ENCODE measurements at places on chromosomes 4 and X.

DNA sequence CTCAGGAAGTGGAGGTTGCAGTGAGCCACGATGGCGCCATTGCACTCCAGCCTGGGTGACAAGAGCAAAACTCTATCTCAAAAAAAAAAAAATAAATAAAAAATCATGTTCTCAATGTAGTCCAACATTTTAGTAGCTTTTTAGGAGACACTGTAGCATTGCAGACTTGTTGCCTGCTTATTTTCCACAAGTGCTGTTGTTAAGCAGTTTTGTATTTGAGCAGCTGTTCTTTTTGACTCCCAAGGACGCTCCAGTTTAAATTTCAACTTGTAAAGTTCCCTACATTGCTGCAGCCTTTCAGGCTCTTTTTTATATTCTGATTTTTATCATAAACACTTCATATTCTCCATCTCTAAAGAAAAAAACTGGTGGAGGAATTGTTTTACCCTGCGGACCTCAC is 83.1 kb downstream of the PPEF2 start:
- DNase-seq, result no peak

DNA sequence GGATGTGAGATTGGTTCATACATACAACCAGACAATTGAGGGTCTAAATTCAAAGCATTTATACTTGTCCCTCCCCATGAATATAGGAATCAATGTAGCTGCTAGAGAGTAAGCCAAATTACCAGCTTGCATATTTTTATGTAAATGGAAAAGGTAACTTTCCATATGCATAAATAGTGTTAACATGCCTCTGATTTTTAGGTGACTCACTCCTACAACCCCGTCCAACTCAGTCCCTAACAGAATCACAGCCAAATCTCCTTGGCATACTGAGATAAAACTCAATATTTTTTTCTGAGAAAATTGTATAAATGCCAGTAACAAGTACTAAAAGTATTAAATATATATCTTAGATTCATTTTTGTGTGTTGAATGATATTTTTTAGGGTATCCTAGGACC is 67.2 kb downstream of the INPP4B start:
- no peak for DNase-seq

DNA sequence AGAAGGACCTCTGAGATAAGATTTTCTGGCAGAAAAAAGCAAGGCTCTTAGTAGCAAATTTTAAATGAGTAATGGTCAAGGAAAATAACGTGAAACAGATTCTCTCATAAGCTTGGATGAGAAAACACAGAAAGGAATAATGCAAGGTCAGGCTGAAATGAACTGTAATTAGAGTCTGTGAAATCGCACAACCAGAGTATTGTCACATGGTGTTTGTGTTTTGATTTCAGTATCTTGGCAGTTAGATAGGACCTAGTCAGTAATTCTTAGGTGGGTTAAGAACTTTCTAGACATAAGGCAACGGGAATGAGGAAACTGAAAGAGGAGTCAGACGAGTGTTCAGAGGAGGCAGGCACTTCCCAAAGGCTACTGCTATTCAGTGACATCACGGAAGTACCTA is 34.6 kb downstream of the LIMCH1 start:
- no peak for DNase-seq

- DNase-seq, result no peak
Observed at GRCh38 chr4:184099535-184099966, 118.1 kb downstream of the ENPP6 start.

DNA sequence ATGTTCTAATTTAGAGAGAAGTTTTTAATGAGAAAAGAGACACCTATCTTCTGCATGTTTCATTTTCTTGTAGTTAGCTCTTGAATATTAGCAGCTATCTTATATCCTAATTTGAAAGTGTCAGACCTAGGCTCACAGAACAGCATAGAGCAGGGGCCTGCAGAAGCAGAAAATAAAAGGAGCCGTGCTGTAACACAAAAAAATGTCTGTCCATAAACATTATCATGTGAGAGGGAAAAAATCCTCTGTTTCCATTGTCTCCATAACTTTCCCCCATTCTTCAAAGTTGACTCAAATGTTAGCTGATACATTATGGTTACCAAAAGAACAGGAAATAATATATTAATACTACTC is 329.2 kb upstream of the EPHA5 start:
- DNase-seq, result no peak

- DNase-seq, result no peak
Observed at GRCh38 chr4:165394275-165394674, 15.5 kb downstream of the CPE start.

DNA sequence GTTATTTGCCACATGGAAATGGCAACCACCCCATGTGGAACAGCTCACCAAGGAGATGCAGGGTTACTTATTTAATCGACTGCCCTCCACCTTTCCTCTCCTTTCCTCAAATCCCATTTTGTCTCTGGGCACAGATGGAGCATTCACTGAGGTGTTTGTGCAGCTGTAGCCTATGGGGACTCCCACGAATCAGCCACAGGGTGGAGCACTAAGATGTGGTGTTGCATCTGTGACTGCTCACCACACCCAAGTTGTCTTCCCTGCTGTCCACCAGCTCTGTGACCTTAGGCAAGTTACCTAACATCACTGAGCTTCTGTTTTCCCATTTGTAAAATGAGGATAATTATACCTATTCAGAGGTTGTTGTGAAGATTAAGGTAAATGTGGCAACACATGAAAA is 252.4 kb upstream of the CPEB2 start:
- DNase-seq, result peak; percentile 2

DNA sequence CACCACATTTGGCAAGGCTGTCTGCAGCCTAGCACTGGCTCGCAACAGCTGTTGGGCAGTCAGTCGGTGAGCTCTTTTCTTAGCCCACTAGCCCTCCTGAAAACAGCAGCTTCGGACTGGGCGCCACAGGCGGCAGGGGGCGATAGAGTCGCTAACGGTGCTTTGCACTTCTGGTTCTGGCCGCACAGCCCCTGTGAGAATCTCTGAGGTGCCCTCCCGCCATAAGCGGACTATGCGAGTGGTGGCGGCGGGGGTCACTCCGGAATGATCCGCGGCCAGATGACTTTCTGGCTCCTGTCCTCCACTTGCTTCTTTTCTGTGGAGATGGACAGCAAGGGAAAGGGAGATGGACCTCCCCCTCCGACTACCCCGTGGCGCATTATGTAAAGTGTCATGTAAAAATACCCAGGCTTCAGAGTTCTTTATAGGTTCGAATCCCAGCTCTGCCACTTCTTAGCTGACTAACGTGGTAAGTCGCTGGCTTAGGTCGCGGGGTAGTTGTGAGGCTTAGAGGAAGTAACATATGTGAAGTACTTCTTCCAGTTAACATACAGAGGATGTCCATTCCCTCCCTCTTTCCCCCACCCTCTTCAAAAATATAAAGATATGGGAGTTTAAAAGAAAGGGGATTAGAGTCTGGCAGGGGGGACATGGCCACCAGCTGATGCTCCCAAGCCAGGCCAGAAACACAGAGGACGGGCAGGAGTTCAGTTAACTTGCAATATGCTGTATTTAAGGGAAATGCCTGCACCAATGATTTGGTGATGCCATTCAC is 11.0 kb downstream of the ARHGAP36 start:
- DNase-seq, result peak; percentile 2
